ENCODE measurements at places on chromosomes 7 and 10. TPM values are rescaled to one million over a fixed set of nuclear protein-coding genes. Genes with fewer than 3 reads are reported as not detected.

- DNase-seq, result no peak
Measured at GRCh38 chr7:84914598-84914997, 272.3 kb downstream of the SEMA3D start.

GRCh38 chr10:103720328-103720963 lies 134.9 kb downstream of the SH3PXD2A start:
- DNase-seq, result no peak

DNA sequence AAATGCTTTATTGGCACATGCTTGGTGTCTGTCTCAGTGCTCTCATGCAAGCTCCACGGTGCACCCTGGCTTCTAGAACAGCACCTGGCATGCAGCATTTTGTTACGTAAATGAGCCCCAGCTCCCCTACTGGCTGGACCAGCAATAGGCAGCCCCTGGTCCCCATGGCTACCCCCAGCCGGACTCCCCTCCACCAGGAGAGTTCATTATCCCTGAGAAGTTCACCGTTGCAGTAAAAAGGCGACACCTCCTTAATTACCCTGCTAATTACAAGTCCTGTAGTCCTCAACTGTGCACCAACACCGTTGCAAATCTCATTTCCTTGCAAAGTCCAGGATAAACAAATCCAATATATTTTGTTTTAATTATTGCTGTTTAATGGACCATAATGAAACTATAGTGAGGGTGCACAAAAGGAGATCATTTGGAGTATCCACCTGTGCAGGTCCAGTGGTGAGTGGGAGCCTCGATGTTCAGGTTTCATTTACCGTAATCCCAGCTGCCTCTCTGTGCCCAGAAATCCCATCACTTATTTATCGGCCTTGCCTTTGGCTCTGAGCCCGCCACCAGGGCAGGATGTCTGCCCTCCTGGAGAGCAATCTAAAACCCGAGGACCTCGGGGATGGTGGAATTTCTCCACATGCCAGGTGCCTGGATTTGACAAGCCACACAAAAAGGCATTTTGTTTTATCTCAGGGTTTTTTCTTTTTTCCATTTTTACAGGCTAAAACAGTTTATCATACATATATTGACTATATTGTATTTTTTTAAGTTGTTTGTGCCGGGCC lies 12.8 kb upstream of the DRGX start:
- DNase-seq, result no peak

- DNase-seq, result no peak
Measured at GRCh38 chr7:3918576-3918975, 617.5 kb downstream of the SDK1 start.

GRCh38 chr7:112021379-112022044 lies 184.7 kb downstream of the DOCK4 start:
- no peak for DNase-seq

DNA sequence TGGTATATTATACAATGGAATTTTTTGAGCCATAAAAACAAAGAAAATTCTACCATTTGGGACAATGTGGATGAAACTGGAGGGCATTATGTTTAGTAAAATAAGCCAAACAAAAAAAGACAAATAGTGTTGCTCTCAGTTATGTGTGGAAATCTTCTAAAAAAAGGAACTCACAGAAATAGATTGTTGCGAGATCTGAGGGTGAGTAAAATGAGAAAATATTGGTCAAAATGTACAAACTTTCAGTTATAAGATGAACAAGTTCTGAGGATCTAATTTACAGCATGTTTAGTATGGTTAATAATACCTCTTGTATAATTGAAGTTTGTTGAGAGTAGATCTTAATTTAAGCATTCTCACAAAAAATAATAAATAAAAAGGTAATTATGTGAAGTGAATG lies 291.2 kb downstream of the KIF20B start:
- no peak for DNase-seq

DNA sequence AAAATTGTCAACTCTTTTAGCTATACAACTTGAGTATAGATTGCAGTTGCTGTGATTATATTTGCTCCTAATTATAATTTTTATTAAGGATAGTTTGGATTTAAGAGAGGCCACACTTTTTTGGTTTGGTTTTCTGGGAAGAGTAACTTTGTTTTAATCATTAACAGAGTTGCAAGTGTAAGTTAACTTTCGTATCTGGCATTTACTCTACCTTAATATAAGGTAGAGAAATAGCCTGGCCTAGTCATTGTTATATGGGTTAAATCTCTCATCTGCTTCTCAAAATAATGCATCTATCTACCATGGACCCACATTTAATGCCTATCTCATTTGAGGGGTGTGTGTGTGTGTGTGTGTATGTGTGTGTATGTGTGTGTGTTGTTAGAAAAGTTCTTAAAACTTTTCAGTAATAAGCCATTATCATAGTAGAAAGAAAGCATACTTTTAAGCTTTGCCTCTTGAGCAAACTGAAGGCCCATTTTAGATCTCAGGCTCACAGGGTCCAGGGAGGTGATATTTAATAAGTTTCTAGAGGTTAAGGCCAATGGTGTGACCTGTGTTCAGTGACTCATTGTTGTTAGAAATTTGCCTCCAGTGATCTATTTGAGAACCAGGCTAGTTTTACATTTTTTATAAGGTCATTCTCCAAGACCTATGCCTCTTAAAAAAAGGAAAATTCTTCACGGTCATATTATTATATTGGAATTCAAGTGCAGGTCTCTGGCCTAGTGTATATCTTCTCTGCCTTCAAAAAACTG lies 10.9 kb upstream of the TEX47 start:
- no peak for DNase-seq

GRCh38 chr10:109922358-109922975 lies 844 bp downstream of the XPNPEP1 start:
- DNase-seq, result no peak

GRCh38 chr7:12802070-12802469 lies 114.6 kb downstream of the ARL4A start:
- no peak for DNase-seq

DNA sequence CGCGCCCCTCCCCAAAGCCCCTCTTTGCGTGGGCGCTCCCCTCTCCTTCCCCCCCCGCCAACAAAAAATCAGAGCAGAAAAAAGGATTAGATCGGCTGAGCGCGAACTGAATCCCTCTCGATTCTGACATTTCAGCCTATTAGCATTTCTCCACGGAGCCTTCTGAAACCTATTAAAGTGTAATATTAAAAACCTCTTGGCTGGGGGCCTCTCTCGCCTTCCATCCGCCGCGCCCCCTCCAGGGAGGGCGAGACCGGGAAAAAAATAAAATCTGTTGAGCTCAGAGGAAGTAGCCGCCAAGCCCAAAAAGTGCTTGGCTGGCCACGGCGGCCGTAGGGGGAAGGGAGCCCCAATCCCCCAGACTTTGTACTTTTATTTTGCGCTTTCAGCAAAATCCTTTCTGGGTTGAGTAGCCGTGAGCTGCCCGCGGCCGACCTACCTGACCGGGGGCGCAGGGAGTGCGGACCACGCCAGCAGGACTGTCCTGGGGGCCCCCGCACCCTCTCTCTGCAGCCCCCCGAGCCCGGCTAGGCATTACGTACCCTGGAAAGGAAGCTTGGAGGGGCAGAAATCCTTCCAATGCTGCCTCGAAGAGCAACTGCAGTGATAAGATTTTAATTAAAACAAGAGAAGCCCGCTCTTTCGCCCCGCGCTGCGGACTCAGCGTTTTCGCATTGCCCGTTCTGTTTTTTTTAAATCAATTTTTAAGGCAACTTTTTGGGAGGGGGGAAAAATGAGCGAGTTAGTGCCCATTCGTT lies 1.3 kb upstream of the TNRC18 start:
- no peak for DNase-seq

DNA sequence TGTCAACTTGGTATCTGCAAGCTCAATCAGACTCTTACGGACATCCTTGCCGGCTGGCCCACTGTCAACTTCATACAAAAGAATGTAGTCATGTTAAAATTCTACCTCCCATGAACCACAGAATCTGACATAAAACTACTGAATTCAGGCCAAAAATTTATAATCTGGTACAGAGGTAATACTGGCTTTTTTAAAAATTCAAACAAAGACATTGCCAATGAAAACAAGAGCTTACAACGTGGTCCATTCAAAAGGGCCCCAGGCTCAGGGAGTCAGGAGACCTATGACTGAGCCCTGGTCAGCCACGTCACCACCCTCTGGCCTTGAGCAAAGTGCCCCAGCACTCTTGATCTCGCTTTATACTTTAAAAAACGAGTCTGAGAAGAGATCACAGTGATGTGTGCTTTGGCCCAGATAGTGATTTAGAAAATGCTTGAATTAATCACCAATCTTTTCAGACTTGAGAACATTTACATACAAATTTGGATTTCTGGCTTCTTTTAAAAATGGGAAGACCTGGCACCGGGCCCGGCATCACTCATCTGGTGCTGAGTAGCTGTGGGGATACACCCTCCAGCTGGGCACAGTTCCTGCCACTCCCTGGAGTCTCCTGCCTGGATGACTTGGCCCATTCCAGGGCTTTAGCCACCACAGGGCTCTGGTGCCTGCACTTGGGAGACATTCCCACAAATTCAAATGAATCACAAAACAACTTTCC lies 94.1 kb downstream of the PIP4K2A start:
- DNase-seq, result no peak

GRCh38 chr10:104318810-104319741 lies 19.2 kb downstream of the ITPRIP start:
- DNase-seq, result no peak

- DNase-seq, result no peak
Measured at GRCh38 chr7:74449809-74450397, 3.8 kb upstream of the GTF2IRD1 start.

GRCh38 chr10:43208147-43209073 lies 58.5 kb downstream of the RASGEF1A start:
- no peak for DNase-seq

GRCh38 chr7:4745265-4745919 lies 30.0 kb upstream of the AP5Z1 start:
- no peak for DNase-seq

DNA sequence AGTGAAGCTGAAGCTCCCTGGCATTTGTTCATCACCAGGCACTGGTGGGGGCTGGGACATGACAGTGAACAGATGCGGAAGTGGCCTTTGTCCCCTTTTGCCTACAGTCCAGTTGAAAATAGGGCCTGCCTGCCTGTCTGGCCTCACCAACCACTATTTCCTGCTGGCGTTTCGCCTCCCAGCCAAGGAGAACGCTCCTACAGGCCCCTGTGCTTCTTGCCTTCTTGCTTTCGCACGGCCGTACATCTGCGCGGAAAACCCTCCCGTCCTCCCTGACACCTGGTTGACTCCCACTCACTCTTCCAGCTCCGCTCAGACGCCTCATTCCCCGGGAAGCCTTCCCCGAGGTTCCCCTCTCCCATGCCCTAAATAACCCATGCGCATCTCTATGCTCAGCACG lies 317.3 kb downstream of the PRPF18 start:
- no peak for DNase-seq

DNA sequence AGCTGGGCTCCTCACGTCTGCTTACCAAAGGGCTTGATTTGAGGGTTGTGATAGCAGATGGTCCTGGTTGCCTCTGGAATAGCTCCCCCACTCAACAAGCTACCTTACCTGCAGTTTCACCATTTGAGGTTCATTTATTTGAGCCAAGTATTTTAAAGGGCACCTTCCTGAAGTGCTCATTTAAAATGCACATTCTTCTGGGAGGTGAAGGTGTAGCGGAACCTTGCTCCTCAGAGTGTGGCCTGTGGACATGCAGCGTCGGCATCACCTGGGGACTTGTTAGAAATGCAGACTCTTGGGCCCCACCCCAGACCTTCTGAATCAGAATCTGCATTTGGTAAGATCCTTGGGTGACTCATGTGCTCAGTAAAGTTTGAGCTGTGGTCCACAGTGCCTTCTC lies 2.3 kb downstream of the CDH23 start:
- no peak for DNase-seq

GRCh38 chr10:86872757-86873156 lies 84.7 kb downstream of the MMRN2 start:
- no peak for DNase-seq

- DNase-seq, result no peak
Measured at GRCh38 chr10:122639801-122640200, 59.8 kb downstream of the C10orf120 start.

DNA sequence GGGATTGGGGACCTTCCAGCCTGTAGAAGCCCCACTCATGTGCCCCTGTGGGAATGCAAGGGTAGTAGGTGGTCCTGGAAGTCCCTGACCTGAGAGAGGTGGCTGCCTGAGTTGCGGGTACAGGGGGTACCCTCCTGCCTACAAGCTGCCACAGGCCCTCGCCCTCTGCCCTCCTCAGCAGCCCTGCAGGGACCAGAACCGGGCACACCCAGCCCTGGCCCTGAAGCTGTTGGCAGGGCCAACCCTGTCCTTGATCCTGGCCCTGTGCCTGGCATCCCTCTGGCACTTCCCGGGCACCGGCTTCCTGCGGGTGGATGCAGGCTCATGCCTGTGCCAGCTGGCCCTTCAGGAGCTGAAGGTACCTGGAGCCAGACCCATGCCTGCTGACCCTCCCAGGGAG lies 54.9 kb upstream of the ELN start:
- no peak for DNase-seq

DNA sequence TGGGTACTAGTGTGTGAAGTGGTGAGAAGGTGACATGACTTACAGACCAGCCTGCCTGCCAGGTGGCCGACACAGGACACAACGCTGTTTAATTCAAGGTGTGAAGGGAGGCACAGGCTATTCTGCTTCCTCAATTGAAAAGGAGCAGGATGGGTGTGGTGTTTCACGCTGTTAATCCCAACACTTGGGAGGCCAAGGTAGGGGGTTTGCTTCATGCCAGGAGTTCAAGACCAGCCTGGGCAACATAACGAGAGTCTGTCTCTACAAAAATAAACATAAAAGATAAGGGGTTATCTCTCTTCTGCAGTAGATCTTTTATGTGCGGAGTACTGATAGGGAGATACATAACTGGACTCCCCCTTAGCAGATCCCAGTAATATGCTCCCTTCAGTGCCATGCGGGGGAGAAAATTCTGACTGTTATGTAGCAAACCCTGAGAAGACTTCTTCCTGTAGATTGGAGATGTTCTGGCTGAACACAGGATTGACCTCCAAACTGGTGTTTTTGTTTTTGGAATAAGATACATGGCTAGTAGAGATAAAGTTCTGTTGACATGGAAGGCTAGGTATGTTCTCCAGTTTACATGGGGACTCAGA lies 63.2 kb downstream of the CCNY start:
- no peak for DNase-seq

DNA sequence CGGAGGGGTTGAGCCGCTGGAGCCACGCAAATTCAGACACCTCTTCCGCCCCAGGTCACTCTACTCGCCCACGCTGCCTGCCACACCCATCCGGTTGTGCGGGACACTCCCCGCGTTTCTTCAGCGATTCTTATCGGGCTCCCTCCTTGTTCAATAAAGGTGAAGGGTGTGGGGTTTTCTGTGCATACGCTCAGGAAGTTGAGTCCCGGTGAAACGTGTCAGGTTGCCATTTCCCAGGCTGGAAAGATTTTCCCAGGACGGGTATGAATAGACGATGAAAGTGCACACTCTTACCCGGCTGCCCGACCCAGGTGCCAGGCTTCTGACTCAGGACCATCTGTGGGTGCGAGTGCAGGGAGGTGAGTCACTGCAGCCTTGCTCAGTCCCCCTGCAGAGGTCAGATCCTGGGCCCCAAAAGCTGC lies 22.0 kb downstream of the KLF6 start:
- no peak for DNase-seq

Gene OR6V1
- not detected for polyA plus RNA-seq

Gene PTN
- polyA plus RNA-seq, result 277 TPM

Gene AGR2
- 88.3 TPM for polyA plus RNA-seq

Gene UCN3
- polyA plus RNA-seq, result 1.5 TPM

Gene RALA
- 64.9 TPM for polyA plus RNA-seq

Gene EPO
- not detected for polyA plus RNA-seq

Gene LRRD1
- 0.23 TPM for polyA plus RNA-seq

Gene GATA3
- polyA plus RNA-seq, result 97.1 TPM

Gene NYAP1
- 4.2 TPM for polyA plus RNA-seq

Gene FAM131B
- 2.4 TPM for polyA plus RNA-seq

Gene ELAPOR2
- 2.9 TPM for polyA plus RNA-seq

Gene LRRN3
- 7.1 TPM for polyA plus RNA-seq

Gene MBL2
- polyA plus RNA-seq, result not detected

Gene SLC26A3
- 0.17 TPM for polyA plus RNA-seq
